ENCODE measurements at places on chromosomes 1 and 21.

GRCh38 chr1:186076006-186076405 is 299.0 kb downstream of the TPR start:
- no peak for DNase-seq

DNA sequence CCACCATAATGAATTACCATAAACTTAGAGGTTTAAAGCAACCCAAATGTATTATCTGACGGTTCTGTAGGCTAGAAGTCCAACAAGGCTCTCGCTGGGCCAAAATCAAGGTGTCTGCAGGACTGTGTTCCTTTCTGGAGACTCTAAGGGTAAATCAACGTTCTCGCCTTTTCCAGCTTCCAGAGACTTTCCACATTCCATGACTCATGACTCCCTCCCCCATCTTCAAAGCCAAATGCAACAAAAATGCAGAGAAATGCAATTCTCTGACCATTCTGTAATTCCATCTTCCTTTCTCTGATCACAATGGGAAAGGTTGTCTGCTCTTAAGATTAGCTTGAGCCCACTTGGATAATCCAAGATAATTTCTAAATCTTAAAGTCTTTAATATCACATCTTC is 287.1 kb downstream of the LTN1 start:
- no peak for DNase-seq

DNA sequence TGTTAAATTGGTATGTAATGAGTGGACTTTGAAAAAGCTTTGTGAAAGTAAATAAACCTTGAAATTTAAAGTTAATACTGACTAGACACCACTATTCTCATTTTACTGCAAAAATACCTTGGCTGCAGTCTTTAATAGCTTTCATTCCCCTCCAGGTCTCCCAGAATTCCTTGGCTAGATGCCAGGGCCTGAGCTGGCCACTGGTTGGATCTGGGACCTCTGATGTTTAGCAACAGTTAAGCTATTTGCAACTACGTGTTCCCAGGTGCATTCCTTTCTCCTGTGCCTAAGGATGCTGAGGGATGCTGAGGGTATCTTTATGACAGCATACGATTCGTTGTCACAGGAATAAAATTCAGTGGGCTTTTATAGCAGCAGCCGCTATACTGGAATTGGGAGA is 938.7 kb downstream of the TTLL7 start:
- DNase-seq, result no peak

- DNase-seq, result no peak
Measured at GRCh38 chr1:35863881-35864625, 19.0 kb upstream of the AGO1 start.

GRCh38 chr1:47433477-47434050 is 4.3 kb upstream of the FOXD2 start:
- no peak for DNase-seq

DNA sequence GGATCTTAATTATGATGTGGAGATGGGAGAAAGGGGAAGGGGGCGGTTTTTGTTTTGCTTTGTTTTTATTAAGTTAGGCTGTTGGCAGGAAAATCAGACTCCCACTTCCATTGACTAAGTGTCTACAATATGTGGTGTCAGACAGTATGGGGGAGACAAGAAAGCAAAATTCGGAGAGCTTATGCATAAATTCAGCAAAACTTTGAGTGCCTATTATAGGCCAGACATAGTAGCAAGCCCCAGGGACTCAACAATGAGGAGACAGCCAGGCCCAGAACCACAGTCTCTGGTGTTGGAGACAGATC is 835 bp upstream of the TSPAN2 start:
- peak; percentile 48 for DNase-seq

GRCh38 chr1:201113451-201114244 is 1.4 kb upstream of the CACNA1S start:
- DNase-seq, result no peak

GRCh38 chr1:156379420-156380165 is 10.6 kb downstream of the RHBG start:
- no peak for DNase-seq

GRCh38 chr1:217718873-217719272 is 87.7 kb downstream of the SPATA17 start:
- no peak for DNase-seq

DNA sequence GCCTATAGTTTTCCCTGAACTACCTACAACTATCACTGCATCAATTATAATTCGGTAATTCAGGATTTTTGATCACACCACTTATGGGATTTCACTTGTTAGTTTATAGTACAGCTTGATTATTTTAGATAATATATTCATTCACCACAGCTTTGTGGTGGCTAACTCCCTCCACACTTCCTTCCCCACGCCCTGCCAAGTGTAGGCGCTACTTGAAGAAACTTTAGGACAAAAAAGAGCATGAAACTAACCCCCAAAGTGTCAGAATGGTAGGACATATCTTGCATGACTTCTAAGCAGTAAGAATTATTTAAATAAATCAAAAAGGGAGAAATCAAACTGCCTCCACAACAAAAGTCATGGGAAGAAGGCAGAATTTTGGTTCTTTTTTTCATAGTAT is 70.1 kb downstream of the LHX9 start:
- no peak for DNase-seq

DNA sequence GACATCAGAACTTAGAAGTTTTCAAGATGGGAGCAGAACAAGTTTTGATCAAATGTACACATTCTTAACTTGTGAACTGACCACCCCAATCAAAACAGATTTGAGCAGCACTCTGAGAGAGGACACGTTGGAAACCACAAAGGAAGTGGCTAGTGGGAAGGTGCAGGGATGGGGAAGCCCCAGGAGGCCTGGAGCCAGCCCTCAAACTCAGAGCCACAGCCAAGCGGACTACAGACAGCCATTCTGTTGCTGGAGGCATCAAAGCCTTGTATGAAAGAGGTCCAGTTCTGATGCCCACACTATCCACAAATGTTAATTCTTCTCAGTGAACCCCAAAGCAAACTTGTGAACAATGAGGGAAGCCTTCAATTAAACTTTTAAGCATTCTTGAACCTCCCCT is 143.6 kb upstream of the RAB4A start:
- no peak for DNase-seq

DNA sequence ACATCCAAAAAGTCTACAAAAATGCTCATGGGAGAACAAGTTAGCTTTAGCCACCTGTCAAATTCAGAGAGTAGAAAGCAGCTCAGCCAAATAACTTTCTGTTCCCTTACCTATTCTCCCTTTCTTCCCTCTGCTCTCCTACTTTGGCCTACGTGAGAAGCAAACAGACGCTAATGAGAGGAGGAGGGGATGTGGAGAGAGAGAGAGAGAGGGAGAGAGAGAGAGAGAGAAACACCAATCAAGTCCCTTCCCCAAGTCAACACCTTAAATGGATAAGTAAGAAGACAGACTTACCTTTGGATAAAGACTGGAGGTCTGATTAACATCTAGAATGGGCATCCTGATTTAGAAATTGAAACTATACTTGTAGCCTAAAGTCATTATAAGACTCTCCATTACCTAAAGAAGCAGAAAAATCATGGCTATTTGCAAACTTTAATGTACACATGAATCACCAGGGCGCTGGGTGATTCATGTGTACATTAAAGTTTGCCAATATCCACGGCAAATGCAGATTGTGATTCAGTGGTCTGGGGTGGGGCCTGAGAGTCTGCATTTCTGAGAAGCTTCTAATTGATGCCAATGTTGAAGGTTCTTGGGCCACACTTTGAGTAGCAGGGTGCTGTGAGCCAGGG is 13.1 kb upstream of the DUSP12 start:
- DNase-seq, result no peak

Measured in CD4-positive, alpha-beta T cell treated with Interleukin-4 for 4 hours (primary cell).